Activated CD4-positive, alpha-beta T cell treated with anti-CD3 and anti-CD28 coated beads, Interleukin-2, amount 10 ng/mL, durations not matched to agents 24 days and 14 days (primary cell): ENCODE measurements at places on chromosomes 2 and 18. TPM values are rescaled to one million over a fixed set of nuclear protein-coding genes. Genes with fewer than 3 reads are reported as not detected.

- peak; percentile 82 for DNase-seq
Observed at GRCh38 chr2:96142217-96143113, 2.8 kb downstream of the DUSP2 start.

- DNase-seq, result peak; percentile 64
Observed at GRCh38 chr2:15298770-15299169, 262.4 kb downstream of the NBAS start.

Gene SNED1
- 1.3 and 1.9 TPM in 2 replicates for total RNA-seq

Gene C18orf32
- 20.4 and 26.1 TPM in 2 replicates for total RNA-seq

- DNase-seq, result no peak
Observed at GRCh38 chr2:66840321-66841002, 405.5 kb downstream of the MEIS1 start.

- DNase-seq, result no peak
Observed at GRCh38 chr18:79947881-79948610, 3.4 kb downstream of the SLC66A2 start.

GRCh38 chr2:205405194-205405593 is 277.1 kb upstream of the NRP2 start:
- peak; percentile 18 for DNase-seq
